Right lung (tissue), 10 donors: ENCODE measurements at places on chromosomes 7 and 10. TPM values are rescaled to one million over a fixed set of nuclear protein-coding genes. Genes with fewer than 3 reads are reported as not detected.

GRCh38 chr10:36469585-36469984 lies 655.8 kb upstream of the ANKRD30A start:
- no peak for DNase-seq

GRCh38 chr10:33265621-33266020 lies 68.8 kb downstream of the NRP1 start:
- DNase-seq: no peak

DNA sequence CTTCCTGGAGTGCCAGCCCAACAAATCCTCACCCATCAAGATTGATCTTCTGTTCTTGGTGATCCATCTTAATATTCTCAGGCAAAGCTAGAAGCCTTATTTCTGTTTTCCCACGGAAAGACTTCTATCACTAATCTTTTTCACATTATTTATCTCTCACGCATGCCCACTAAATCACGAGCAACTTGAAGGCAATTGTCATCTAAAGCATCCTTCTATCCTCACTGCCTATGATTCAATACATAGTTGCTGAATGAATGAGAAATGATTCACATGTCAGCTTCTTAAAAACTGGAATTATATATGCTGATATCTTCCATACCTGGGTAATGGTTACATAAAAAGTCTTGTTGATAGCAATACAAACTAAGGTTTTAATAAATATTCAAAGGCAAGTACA lies 12.6 kb upstream of the COL1A2 start:
- no peak for DNase-seq

GRCh38 chr10:96305019-96305418 lies 785 bp downstream of the DNTT start:
- no peak for DNase-seq

GRCh38 chr10:96289218-96289910 lies 14.9 kb upstream of the DNTT start:
- no peak for DNase-seq

DNA sequence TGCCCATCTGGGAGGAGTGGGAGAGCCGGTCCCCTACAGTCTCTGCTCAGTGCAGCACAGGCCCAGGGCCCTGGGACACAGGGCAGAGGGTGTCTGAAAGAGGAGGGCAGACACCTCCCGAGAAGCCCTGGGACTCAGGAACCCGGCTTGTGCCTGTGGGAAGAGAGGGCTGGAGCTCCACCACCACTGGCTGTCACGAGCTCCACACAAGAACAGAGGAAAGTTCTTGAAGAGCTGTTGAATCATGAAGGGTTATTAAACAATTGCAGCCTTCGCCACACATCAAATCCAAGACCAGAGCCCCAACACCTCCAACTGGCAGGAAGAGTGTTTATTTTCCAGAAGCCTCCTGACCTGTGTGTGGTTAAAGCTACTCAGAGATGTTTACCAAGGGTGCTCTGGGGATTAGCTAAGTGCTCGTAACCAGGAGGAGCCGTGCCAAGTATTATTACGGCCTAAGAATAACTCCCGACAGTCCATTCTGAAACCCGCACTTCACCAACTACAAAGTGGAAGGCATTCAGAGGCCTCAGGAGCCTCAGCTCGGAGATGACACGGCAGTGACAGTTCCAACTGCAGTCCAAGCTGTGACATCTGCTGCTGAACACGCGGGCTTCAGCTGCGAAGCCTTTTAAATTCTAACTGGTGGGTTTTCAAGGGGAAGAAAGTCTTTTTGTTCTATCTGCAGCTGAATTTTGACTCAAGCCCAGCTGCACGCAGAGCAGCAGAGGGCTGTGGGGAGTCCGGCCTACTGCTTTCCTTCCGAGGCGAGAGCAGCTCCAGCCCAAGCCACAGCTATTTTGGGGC lies 75.1 kb downstream of the MAD1L1 start:
- DNase-seq: peak; percentile 82

GRCh38 chr7:88485821-88486220 lies 179.1 kb upstream of the STEAP4 start:
- DNase-seq: no peak

DNA sequence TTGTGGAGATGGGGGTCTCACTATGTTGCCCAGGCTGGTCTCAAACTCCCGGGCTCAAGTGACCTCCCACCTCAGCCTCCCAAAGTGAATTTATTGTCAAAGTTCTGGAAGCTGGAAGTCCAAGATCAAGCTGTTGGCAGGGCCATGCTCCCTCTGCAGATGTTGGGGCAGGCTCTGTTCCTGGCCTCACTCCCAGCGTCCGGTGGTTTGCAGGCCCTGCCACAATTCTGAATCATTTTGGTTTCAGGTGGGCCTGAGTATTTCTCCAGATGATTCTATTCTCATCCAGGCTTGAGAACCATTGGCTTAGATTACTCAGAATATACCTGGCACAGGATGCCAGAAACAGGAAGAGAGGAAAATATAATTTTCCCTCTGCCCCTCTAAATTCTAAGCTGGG lies 737.4 kb downstream of the TNS3 start:
- DNase-seq: no peak

GRCh38 chr7:92421676-92422435 lies 25.4 kb upstream of the GATAD1 start:
- no peak for DNase-seq

Gene LBX1
- polyA plus RNA-seq: 0.49 TPM

Gene NRCAM
- polyA plus RNA-seq: 34.9 TPM

Gene MRC1
- polyA plus RNA-seq: 23.9 TPM
